ENCODE measurements at places on chromosomes 16 and 17.

- peak; percentile 40 for DNase-seq
Measured at GRCh38 chr17:1203111-1203966, 23.6 kb upstream of the ABR start.

GRCh38 chr17:43732958-43733357 lies 25.6 kb downstream of the SOST start:
- no peak for DNase-seq

- DNase-seq = no peak
Measured at GRCh38 chr17:69961501-69962145, 113.4 kb upstream of the KCNJ16 start.

DNA sequence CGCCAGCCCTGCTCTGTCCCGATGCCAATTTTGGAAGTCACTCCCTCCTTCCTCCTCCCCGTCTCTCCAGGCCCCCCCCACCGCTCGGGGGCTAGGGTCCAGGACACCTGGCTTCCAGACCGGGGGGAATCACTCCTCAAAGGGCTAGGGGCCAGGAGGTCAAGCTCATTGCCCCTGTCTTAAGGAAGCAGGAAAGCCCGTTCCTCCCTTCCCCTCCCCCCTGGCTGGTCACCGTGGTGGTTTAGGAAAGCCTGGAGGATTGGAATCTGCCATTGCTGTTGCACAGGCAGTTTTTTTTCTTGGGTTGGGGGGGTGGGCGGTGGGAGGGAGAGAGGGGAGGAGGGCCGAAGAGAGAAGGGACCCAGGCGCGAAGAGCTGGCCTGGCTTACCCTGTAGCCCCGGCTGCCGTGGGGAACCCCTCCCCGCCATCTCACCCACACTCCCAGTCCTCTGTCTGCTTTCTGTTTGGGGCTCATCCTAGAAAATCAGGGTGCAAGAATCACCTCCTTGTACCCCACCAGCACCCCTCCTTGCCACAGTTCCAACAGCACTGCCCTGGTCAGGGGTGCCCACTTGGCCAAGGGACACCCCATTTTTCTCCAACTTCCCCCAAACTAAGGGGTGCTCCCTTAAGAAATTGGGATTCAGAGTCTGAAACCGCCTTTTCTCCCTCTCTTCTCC lies 2.9 kb upstream of the BCL6B start:
- DNase-seq = no peak

DNA sequence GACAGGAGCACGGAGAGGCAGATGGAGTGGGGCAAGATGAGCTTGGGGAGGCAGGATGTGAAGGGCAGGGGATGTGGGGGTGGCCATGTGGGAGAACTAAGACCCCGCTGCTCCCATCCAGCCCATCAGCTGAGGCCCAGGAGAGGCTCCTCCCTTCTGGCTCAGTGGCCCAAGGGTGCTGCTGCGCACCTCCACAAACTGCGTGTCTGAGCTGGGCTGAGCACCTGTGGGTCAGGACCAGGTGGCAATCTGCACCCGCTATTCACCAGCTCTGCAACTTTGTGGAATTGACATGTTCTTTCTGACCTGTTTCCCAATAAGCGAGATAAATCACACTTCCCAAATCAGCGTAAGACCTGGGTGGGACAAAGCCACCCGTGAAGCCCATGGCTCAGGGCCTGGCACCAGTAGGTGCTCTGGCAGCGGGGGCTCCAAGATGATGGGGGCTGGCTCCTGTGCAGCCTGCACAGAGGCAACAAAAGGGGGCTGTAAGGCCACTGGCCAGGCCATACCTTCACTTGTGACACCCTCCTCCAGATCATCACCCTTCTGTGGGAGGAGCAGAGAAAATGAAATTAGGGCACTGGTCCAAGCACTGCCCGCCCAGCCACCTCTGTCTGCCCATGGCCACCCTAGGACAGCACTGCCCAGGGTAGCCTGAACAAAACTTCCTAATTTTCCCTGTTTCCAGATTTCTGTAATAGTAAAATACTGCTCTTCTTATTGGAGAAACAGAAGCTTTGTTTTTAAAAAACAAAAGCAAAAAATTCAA lies 11.7 kb upstream of the SREBF1 start:
- no peak for DNase-seq

DNA sequence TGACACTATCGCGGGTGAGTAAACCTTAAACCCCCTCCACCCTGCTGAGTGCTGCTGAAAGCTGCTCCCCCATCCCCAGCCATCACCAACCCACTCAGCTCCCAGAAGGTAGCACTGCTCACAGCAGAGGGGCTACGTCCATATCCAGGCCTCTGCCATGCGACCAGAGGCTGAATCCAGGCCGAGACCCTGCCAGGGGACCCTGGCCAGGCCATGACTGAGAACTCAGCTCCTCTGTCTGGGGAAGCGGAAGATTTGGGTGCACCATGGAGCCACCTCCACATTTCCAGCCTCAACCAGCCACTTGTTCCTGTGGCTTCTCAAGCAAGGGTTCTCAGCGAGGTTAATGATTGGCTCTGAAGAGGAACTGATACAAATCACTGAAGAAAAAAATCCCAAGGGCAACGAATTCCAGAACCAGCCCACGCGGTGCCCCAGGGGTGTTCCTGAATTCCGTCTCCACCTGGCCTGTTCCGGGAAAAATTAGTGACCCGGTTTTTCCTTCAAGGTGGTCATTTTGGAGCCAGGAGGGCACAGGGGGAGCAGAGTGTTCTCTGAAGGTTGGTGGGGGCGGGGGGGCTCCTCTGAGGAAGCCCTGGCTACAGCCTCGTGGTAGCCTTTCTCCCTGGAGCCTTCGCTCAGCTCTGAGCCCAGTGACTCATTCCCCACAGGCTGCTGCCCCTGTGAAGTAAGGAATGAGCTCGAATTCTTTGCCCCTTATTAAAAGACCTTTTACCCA lies 9.3 kb upstream of the SLC16A5 start:
- DNase-seq = no peak

GRCh38 chr16:49931266-49931665 lies 75.4 kb upstream of the ZNF423 start:
- DNase-seq = no peak

GRCh38 chr16:53822936-53823529 lies 119.1 kb downstream of the FTO start:
- no peak for DNase-seq

- no peak for DNase-seq
Measured at GRCh38 chr16:73252446-73252845, 204.5 kb upstream of the ZFHX3 start.

GRCh38 chr16:19274165-19274797 lies 11.2 kb upstream of the CLEC19A start:
- no peak for DNase-seq

DNA sequence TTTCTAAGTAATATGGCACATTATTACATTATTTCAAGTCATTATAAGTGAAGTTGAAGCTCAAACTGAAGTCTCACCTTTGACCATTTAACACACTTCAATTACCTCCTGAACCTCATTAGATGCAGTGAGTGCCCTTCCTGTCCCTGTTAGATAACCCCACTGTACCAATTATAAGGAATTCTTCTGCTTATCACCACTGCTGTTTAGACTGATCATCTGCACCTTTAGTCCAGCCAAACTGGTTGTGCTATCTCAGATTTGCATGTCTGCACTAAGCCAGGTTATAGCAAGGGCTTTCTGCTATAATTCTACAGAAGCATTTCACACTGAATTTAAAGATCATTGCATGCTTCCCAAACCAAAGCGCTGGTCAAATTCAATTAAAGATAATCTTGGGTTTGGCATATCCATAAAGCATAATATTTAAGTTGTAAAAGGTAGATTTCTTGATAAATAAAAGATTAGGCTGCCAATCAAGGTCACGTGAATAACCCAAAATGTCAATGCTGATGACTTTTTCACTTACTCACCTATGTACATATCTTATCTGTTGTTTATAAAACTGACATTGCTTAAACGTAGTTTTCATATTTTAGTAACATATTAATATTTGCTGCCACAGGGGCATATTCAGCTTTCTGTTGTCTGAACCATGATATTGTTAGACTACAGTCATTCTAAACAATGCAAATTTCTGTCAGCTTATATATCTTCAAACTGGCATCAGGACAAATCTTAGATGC lies 11.9 kb downstream of the ITFG1 start:
- no peak for DNase-seq

- DNase-seq = no peak
Measured at GRCh38 chr16:29684679-29685078, 5.7 kb downstream of the QPRT start.

DNA sequence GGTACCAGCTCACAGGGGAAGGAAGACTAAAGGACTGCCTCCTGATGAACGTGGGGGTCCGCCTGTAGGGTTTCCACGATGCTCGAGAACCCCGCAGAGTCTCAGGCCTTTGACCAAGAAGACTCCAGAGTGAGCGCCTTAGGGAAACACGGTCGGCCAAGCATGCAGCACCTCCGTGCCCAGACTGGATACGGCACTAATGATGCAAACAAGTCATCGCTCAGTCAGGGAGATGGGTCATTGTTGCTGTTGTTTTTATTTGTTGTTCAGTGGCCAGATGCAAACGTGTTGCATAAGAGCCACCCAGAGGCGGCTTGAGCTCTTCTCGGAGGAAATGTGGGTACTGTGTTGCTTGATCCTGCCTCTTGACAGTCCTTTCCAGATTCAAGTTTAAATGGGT lies 19.3 kb upstream of the RBFOX3 start:
- DNase-seq = no peak

GRCh38 chr17:77453613-77454241 lies 313.0 kb downstream of the SEC14L1 start:
- peak; percentile 82 for DNase-seq

- DNase-seq = no peak
Measured at GRCh38 chr16:72224260-72224768, 52.4 kb upstream of the PMFBP1 start.

GRCh38 chr17:9912121-9913099 lies 7.3 kb upstream of the RCVRN start:
- no peak for DNase-seq

- peak; percentile 27 for DNase-seq
Measured at GRCh38 chr16:67349172-67349571, 22.6 kb downstream of the LRRC36 start.

DNA sequence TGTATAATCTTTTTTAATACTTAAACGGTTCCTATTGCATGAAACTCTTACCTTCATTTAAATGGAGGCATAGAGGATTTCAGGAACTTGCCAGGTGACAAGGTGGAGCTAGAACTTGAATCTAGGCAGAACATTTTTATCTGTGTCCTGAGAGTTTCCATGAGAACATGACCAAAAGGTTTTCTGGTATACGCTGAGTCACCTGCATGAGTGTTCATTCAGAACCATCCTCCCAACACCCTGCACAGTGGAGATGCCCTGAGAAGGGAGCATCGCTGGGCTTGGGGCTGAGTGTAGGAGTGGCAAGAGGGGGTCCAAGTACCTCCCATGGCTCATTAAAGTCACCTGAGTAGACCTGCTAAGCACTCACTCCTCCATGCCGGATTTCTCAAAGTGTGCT lies 169.7 kb upstream of the CACNG5 start:
- no peak for DNase-seq

GRCh38 chr17:45927247-45927646 lies 32.9 kb downstream of the MAPT start:
- DNase-seq = no peak

DNA sequence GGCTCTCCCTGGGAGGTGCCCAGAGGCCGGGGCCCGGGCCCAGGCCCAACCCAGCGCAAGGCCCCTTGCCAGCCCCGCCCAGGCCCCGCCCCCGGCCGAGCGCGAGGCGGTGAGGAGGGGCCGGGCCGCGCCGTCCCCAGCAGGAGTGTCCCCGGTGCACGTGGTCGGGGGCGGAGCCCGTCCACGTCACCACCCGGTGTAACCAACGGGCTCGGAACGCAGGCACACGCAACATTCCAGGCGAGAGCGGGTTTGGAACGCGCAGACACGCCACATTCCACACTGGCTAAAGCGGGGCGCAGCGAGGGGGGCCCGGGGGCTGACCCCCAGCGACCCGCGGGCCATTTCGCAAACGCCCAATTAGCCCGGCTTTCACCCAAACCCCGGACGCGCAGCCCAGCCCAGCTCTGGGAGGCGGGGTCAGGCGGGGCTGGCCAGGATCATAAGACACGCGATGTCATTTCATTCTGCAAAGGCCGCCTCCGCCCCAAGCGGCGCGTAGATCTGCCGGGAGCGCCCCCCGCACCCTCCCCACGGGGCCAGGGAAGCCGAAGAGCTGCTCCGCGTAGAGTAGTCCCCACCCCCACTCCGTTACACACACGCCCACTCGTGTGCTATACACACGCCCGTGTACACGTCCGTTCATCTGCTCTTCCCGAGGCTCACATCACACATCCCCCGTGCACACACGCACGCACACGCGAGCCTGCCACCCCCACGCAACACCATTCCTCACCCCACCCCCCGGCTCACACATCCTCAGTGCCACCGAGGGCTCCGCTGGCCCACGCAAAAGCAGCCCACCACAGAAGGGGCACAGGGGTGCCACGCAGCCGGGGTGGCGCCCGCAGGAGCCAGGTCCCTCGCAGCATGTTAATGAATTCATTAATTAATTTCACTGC lies 1.0 kb downstream of the MNT start:
- peak; percentile 95 for DNase-seq

GRCh38 chr16:28985211-28986041 lies 574 bp downstream of the LAT start:
- DNase-seq = no peak
